GM12878 (cell line): ENCODE measurements at places on chromosomes 1 and 21.

DNA sequence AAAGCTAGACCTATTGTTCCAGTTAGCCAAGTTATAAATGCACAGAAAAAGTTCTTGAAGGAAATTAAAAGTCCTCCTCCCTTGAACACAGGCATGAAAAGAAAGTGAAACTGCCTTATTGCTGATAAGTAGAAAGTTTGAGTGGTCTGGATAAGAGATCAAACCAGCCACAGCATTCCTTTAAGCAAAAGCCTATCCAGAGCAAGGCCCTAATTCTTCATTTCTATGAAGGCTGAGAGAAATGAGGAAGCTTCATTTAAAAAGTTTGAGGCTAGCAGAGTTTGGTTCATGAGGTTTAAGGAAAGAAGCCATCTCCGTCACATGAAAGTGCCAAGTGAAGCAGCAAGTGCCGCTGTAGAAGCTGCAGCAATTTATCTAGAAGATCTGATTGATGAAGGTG, 2.7 kb upstream of the SSX2IP start:
- no peak for DNase-seq

- DNase-seq, result no peak
Observed at GRCh38 chr1:205582471-205583291, 49.1 kb downstream of the ELK4 start.

DNA sequence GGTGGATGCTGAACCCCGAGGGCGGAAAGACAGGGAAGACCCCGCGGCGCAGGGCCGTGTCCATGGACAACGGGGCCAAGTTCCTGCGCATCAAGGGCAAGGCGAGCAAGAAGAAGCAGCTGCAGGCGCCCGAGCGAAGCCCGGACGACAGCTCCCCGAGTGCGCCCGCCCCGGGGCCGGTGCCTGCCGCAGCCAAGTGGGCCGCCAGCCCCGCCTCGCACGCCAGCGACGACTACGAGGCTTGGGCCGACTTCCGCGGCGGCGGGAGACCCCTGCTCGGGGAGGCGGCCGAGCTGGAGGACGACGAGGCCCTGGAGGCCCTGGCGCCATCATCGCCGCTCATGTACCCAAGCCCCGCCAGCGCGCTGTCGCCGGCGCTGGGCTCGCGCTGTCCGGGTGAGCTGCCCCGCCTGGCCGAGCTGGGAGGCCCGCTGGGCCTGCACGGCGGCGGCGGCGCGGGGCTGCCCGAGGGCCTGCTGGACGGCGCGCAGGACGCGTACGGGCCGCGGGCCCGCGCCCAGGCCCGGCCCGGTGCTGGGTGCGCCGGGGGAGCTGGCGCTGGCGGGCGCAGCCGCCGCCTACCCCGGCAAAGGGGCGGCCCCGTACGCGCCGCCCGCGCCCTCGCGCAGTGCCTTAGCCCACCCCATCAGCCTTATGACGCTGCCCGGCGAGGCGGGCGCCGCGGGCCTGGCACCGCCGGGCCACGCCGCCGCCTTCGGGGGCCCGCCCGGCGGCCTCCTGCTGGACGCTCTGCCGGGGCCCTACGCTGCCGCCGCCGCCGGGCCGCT, 20.7 kb downstream of the FOXO6 start:
- DNase-seq, result no peak

DNA sequence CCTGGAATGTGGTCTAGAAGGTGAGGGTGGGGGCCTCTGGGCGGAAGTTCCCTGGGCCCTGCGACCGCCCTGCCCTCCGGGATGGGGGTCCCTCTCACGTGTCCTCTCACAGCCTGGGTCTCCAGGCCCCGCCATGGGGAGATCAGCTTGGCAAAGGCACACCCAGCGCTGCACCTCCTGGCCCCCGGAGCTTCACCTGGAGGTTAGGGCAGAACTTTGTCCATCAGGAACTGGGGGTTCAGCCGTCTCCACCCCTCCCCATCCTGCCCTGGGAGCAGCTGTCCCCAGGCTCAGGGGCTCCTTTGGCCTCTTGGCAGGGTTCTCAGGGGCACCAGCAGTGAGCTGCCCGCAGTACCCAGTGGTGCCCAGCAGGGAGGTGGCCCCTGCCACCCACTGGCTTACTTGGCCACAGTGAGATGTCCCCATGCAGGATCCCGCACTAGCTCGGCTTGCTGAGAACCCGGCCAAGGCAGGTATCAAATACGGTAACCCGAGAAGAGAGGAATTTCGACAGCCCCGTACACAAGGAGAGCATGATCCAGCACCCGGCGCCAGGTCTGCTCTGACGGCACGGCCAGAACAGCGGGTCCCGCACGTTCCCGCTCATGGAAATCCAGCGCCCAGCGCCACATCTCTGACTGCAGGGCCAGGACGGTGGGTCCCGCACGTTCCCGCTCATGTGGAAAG, 36.7 kb downstream of the RRP1 start:
- DNase-seq, result no peak

- DNase-seq, result no peak
Observed at GRCh38 chr21:39094847-39095579, 88.2 kb downstream of the PSMG1 start.

GRCh38 chr21:39776589-39776988, 31.6 kb downstream of the IGSF5 start:
- DNase-seq, result no peak

GRCh38 chr1:30526652-30527345, 196.6 kb downstream of the MATN1 start:
- no peak for DNase-seq

- DNase-seq, result no peak
Observed at GRCh38 chr1:228669242-228669585, 66.1 kb upstream of the RHOU start.

DNA sequence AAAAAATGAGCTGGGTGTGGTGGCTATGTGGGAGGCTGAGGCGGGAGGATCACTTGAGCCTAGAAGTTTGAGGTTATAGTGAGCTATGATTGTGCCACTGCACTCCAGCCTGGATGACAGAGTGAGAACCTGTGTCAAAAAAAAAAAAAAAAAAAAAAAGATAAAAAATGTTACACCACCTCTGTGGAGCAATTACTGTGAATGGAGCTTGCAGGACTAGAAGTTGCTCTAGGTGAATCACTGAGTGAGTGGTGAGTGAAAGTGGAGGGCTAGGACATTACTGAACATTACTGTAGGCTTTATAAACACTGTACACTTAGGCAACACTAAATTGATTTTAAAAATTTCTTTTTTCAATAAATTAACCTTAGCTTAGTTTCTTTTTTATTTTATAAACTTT, 21.9 kb downstream of the TLCD4 start:
- no peak for DNase-seq

GRCh38 chr1:215887627-215888026, 320.5 kb downstream of the KCTD3 start:
- DNase-seq, result no peak

DNA sequence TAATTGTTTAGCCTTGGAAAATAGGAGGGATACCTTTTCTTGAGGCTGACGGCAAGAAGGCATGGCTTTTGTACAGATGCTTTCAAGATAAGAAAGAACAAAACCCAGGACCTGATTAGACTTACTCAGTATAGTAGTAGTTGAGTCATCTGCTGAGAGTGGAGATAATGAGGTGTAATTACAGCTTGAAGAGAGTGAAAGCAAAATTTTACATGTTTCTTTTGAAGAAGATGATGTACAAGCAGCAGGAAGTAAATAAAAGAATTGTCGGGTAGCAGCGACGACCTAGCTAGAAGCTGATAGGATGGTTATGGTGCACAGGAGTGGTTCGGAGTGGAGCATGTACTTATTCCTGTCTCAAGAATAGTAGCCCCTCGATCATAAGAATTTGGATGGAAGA, 6.6 kb downstream of the ANGPTL1 start:
- DNase-seq, result no peak

DNA sequence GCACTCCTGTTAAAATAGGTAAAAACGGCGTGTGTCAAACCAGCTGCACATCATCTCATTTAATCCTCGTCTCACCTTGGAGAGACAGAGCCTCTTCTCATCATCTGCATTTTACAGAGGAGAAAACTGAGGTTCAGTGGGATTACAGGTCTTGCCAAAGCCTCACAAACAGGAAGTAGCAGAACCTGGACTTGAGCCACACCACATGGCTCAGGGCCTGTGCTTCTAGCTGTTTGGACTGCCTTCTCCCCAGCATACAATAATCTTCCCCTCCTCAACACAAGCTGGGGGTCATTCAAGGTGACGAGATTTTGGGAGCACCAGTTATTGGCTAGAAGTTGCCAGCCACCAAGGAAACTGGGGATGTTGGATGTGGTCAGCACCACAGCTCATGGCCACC, 167.9 kb upstream of the ZC3H12A start:
- DNase-seq, result no peak

DNA sequence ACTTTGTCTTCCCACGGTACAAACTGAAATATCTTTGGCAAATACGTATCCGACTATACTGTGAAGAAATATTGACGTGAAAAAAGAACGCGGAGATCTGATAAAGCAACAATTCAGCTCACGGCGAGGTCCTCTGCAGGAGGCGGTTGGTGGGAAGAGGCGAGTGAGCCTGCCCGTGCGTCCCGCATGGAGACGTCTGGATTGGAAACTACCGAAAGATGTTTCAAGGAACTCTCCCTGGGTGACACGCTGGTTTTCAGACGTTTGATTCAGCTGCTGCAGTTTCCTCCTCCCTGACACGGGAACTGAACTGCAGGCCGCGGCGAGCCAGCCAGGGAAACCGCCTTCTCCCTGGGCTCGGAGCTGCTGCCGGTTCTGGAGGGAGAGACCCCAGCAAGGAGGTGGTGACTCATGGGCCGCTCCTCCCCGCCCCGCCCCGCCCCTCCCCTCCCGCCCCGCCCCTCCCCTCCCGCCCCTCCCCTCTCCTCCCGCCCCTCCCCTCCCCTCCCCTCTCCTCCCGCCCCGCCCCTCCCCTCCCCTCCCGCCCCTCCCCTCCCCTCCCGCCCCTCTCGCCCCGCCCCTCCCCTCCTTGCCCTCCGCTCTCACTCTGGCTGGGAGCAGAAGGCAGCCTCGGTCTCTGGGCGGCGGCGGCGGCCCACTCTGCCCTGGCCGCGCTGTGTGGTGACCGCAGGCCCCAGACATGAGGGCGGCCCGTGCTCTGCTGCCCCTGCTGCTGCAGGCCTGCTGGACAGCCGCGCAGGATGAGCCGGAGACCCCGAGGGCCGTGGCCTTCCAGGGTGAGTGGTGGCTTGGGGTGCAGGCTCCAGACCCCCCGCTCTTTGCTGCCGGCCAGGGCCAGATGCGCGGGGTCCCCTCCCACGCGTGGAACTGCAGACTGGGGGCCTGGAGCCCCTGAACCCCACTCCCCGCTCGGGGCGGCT, at the start of gene COL6A1:
COL6A1 (plus strand) TSS at position 620 of the 941 bp plus-strand sequence; CDS start at position 701, 81 bp downstream.
- no peak for DNase-seq

DNA sequence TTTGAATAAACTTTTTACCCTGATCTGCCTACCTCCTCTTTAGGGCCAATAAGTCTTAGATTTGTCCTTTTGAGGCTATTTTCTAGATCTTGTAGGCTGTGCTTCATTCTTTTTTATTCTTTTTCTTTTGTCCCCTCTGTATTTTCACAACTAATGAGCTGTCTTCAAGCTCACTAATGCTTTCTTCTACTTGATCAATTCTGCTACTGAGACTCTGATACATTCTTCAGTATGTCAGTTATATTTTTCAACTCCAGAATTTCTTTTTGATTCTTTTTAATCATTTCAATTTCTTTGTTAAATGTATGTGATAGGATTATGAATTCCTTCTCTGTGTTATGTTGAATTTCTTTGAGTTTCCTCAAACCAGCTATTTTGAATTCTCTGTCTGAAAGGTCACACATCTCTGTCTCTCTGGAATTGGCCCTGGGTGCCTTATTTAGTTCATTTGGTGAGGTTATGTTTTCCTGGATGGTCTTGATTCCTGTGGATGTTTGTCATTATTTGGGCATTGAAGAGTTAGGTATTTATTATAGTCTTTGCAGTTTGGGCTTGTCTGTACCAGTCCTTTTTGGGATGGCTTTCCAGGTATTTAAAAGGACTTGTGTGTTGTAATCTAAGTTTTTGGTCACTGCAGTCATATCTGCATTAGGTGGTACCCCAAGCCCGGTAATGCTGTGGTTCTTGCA, 11.2 kb upstream of the ATG4C start:
- no peak for DNase-seq

DNA sequence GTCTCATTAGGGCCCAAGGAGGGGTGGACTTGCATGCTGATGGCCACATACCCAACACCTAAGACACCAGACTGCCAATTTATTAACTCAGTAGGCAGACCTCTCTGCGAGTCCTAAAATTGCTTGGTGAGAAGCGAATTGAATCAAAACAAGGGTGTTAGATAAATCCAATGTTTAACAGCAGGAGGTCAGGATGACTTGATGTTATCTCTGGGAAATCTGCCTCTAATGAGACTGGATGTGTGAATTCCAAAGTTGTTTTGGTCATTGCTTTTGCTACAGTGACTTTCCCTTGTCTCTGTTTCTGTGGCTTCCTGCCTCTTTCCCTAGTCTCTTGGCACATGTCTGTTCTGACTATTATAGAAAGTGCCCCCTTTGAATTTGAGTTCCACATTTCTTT, 20.8 kb downstream of the MTR start:
- DNase-seq, result no peak

DNA sequence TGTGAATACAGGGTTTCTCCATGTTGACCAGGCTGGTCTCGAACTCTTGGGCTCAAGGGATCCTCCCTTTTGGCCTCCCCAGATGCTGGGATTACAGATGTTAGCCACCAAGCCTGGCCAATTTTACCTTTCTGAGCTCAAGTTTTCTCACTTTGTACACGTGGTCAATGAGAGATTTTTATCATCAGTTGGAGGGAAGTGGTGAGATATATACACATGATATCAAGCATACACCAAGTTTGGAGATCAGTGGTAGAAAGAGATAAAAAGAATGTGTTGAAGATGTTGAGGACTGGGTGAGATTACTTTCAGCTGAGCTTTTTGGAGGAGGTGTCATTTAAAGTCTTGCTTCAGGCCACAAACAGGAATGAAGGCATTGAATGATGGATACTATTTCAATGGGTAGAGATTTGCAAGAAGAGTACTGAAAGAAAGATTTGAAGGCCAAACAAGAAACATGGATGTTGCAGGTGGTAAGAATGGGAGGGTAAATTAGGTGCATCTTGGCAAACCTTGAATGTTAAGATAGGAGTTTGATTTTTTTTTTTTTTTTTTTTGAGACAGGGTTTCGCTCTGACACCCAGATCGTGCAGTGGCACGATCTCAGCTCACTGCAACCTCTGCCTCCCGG, 3.0 kb upstream of the SESN2 start:
- DNase-seq, result no peak
